ENCODE measurements at places on chromosomes 12 and 14.

DNA sequence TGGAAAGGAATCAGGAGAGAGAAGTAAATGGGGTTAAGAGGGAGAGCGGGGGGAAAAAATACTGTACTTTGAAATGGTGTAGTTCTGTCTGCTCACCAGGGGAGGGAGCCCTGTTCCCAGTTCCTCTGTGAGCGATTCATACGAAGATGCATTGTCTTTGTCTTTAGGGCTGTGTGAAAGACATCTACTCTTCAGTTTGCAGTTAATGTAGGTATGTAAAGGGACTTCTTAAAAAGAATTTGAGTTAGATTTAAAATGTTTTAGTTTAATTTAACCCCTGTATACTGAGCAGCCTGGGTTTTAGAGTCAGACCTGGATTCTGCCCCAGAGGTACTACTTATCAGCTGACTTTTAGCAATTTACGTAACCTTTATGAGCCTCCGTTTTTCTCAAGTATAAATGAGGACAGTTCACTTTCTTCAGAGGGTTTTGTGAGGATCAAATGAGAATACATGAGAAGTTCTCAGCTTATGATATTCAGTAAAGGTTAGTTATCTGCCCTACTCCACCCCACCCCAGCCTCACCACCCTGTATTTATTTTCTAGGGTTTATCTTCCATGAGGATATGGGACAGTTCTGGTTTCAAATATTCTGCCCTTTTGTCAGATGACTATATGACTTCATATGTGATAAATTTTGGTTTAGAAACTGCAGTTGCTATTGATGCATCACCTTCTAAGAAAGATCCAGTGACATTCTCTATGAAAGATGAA is 82.5 kb upstream of the EVL start:
- no peak for DNase-seq

- no peak for DNase-seq
Observed at GRCh38 chr12:50218386-50218785, 51.2 kb upstream of the CERS5 start.

DNA sequence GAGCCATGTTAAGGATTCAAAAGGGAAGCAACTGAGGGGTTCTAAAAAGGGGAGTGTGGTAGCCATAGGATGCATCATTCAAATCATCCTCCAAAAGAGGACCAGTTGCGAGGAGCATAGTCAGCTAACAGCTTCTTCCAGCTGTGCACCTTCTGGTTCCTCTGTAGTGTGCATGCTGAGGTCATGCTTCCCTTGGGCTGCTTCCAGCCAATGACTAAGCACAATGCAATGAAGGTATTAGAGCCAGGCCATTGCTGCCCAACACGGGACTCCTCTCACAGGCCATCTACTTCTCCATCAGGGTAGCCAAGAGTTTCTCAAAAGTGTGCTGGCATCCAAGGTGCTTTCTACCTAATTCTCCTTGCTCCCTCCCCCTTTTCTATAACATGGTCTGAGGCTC is 69.2 kb upstream of the ARID2 start:
- no peak for DNase-seq

- DNase-seq, result no peak
Observed at GRCh38 chr12:116808113-116809105, 70.3 kb downstream of the RNFT2 start.

DNA sequence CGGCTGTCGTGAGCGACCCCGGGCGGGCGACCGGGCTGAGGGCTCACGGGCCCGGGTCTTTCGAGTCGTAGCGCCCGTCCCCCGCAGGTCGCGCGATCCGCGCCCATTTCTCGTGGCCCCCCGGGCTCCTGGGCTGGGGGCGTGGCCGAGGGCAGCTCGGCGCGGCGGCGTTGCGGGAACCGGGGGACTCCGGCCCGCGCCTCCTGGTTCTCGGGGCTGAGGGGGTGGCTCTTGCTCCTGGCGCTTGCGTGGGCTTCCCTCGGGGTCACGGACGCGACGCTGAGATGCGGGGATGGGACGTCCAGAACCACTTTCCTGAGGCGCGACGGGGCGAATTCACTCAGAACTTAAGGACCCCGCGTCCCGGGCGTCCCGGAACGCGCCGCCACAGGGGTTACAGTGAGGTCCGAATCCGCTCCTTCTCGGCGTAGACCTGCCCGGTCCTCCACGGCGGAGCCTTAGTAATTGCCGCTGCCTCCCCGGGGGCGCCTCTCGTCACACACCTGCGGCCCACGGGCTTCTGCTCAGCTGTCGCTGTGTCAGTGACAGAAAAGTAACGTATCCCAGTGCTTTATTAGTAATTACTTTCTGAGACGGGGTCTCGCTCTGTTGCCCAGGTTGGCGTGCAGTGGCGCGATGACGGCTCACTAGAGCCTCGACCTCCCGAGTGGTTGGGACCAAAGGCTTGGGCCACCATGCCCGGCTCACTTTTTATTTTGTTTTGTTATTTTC is 606 bp downstream of the EP400 start:
- DNase-seq, result no peak

DNA sequence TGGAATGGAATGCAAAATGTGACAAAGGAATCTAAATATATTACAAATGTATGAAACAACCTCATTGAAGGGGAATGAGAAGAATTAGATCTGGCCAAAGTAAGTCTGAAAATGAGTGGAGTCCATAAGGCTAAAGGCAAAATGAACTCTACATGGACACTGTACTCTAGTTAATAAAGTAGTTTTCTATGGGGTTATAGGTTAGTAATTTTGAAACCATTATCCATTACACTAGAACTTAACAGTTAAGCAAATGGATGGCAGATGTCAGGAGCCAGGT is 222.1 kb downstream of the NUAK1 start:
- no peak for DNase-seq

- DNase-seq, result no peak
Observed at GRCh38 chr12:5582018-5582417, 150.1 kb downstream of the NTF3 start.

GRCh38 chr14:35229084-35229791 is 62.9 kb upstream of the PSMA6 start:
- DNase-seq, result no peak

DNA sequence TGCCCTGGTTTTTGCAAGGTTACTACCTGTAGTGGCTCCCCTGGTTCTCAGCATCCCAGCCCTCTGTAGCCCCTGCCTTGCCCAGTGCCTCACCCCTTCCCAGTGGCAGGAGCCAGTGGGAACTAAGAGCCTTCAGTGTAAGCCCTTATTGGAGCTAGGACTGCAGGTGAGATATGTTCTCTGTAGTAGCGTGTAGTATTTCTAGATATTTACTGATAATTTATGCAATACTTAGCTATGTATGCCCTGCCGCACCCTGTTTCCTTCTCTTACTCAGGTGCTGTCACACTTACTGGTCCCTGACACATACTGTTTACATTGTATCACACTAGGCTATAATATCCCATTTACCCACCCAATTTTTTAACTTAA is 3.6 kb downstream of the BMAL2 start:
- DNase-seq, result no peak

- no peak for DNase-seq
Observed at GRCh38 chr12:106152334-106152733, 13.6 kb upstream of the NUAK1 start.

DNA sequence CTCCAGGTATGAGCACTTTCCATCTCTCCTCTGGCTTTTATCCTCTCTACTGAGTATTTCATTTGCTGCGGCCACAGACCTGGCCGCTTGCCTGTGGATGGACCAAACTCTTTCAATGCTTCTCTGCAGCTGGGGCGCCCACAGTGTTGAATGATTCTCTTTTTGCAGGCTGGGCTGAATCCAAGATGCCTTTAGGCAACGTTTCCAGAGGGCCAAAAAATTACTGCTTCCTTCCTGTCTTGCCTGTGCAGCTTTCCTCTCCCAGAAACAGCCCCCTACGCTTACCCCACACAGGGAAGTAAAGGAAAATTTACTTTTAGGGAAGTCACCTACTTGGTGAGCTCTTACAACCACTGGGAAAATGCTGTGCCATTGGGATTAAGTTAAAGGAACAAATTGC is 55.6 kb upstream of the JDP2 start:
- DNase-seq, result no peak

DNA sequence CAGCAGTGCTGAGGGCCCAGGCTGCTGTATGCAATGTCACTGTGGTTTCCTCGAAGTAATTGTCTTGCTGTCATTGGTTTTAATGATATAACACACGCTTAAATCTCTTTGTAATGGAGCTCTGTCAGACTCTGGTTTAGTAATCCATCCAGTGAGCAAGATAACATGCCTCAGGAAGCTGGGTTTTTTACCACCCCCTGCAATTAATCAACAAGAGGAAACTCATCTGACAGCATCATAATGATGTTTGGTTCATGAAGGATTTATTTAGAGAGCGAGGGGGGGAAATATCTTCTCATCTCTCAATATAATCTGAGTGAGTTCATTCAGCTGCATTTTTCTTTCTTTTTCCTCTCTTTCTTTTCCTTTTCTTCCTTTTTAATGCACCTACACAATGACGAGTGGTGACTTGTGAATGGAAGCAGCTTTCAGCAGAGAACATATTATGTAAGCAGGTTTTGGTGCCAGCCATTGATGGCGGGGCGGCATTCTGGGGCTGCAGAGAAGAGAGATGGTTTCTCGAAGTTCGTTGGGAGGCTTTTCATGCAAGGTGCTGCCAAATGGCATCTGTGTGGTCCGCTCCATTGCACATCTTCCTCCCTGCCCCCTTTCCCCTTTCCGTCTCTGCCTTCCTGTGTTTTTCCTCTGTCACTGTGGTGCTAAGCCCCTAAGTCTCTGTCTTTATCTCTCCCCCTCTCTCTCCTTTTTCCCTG is 6.7 kb downstream of the RPH3A start:
- DNase-seq, result no peak

DNA sequence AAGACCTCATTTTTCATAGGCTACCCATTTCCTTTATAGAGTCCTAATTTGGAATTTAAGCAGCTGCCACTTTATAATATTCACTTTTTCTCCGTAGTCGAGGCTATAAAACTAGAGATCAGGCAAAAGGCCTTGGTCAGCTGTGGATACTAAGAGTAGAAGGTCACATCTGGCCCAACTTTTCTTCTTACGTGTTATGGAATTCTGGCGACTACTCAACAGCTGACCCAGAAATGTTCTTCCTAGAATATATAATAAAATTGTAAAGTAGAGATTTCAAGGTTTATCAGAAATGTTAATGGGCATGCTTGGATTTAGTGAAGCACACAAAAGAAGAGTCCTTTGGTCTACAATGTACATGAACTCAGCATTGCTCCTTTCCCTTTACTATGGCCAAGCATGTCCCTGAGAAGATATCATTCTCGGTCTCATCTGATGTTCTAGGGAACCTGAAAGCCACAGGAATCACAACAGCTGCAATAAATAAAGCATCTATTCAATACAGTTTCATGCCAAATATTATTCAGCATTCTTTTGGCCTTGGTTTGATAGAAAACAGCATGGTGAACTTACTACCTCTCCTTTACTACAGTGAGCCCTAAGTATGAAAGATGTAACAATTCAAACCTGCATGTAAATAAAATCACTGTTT is 261.4 kb upstream of the NPAS3 start:
- DNase-seq, result no peak

- no peak for DNase-seq
Observed at GRCh38 chr14:33163109-33163508, 224.4 kb downstream of the NPAS3 start.

GRCh38 chr14:32761381-32761968 is 177.2 kb upstream of the NPAS3 start:
- no peak for DNase-seq

DNA sequence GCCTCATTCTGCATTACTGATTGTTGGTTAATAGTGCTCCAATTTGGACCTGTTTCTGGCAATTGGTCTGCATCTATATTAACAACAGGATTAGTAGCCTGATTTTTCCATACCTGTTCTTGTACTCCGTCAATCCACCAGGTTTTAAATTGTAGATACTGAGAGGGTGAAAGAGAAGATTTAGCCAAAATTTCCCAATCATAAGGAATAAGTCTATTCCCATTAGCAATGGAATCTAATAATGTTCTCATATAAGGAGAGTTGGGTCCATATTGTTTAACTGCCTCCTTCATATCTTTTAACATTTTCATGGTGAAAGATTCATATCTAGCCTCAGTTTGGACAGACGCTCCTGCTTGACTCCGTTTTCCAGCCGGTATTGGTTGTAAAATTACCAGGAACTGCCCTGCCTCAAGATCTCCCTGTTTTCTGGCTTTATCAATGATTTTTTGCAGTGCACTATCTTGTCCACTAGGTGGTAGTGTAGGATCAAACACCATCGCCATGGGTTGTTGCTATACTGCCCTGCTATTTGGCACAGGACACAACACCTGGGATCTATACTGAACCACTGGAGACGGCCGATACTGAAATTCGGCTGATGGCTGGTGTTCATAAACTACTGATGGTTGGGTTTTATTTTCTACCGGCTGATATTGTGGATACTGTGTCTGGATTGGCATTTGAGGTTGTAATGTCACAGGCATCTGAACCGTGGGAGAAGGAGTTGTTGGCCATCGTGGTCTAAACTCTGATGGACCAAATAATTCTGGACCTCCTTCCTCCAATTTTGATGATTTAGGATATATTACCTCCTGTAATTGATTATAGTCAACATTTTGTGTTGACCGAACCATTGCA is 25.2 kb downstream of the DHRS4L2 start:
- DNase-seq, result no peak

- DNase-seq, result no peak
Observed at GRCh38 chr12:108268397-108268796, 70.7 kb downstream of the CMKLR1 start.

GRCh38 chr14:59239022-59239421 is 50.6 kb downstream of the DAAM1 start:
- DNase-seq, result no peak

DNA sequence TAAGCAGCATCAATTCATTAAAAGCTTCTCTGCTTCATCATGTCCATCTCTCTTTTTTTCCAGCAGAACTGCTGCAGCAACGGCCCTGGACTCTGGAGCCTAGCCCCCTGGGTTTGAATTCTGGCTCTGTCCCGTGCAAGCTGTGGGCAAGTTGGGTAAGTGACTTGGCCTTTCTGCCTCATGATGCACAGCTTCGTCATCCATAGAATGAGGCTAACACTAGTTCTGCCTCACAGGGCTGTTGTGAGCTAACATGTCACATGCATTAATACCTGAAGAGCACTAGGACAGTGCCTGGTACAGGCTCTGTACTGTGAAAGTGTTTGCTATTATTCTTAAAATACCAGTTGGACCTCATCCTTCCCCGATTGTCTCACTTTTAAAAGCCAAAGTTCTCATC is 4.2 kb downstream of the KRT82 start:
- no peak for DNase-seq

GRCh38 chr12:52360106-52360662 is 7.1 kb downstream of the KRT85 start:
- DNase-seq, result no peak

GRCh38 chr12:125013816-125014442 is 20.5 kb downstream of the BRI3BP start:
- DNase-seq, result no peak

GRCh38 chr12:10169104-10169503 is 2.8 kb downstream of the OLR1 start:
- DNase-seq, result no peak

DNA sequence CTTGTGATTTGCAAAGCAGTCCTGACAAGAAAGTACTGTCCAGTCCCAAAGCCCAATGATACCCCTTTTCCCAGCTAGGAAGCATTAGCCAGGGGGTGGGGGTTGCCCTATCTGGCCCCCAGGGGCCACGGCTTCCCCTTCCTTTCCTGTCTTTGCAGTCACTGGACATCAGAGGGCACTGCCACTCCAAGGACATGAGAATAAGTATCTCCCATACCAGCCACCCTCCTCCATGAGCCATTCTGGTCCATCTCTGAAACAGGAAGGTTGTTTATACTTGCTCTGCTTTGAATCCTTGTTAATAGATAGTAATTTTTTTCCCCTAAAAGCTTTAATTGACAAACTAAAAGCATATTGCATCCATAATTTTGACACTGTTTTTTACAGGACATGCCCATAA is 29.7 kb downstream of the RBM19 start:
- DNase-seq, result no peak

Measured in heart right ventricle (tissue), 16 donors.